ENCODE measurements at places on chromosomes 3 and 15.

GRCh38 chr15:66142285-66142684, 111.3 kb downstream of the MEGF11 start:
- no peak for DNase-seq

GRCh38 chr15:77416954-77417353, 3.0 kb downstream of the PEAK1 start:
- no peak for DNase-seq

DNA sequence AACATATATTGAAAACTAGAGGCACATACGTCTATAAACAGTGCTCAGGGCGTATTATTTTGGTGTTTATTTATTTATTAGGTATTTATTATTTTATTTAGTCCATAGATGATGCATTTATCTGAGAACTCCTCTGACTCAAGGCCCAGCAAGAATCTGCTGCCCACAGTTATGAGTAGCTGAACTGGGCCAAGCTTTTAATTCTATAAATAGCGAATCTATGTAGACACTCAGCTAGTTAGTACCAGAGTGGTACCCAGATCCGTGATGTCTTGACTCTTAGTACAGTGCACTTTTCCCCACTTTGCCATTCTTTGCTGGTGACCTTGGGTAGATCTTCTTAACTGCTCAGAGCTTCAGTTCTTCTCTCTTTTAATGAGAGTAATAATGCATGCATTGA, 370.4 kb upstream of the TPRG1 start:
- DNase-seq: no peak

GRCh38 chr15:87562203-87562602, 694.3 kb downstream of the NTRK3 start:
- DNase-seq: no peak

DNA sequence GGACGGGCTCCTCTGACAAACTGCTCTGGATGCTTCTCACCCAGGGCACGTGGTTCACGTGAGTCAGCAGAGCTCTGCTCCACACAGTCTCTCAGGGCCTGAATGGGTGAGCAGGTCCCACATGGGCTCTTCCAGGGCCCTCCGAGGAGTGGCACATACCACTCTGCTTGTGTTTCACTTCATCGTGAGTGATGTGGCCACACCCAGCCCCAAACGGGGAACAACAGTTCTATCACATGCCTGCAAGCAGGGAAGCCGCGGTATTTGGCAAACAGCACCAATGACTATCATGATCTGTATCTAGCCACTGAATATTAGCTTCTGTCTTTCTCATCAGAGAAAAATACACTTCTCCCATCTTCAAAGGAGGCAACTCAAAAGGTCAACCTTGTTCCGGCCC, 352.8 kb downstream of the GABRG3 start:
- no peak for DNase-seq

DNA sequence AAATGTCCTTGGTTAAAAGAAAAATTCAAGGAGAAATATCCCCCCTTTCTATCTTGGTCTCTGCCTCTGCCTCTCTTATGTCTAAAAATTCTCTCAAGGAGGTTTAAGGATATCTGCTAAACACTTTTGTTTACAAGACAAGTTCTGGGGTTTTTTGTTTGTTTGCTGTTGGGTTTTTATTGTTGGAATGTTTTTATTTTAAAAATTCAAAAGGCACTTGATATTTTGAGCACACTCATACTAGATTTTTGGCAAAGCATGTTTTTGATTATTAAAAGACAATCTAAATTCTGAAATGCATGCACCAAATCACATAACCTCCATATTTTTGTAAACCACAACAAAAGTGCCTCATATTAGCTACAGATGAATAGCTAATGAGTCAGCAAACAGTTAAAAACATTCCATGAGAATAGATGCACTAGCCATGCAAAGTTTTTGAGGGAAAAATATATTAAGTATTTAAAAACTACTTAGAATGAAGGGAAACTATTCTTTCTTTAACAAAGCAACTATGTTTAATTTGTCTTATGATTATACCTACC, 84.6 kb downstream of the ZBTB20 start:
- DNase-seq: no peak

DNA sequence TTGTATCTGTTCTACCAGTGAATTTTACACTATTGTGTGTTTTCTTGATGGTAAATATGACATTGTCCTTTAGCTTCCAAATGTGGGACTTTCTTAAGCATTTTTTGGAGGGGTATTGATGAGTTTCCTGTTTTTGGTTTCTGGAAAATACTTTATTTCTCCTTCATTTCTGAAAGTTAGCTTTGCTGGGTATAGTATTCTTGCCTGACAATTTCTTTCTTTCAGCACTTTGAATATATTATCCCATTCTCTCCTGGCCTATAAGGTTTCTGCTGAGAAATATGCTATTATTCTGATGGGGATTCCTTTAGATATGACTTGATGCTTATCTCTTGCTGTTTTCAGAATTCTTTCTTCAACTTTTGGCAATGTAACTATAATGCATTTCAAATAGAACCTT, 15.4 kb upstream of the ATP2C1 start:
- no peak for DNase-seq

DNA sequence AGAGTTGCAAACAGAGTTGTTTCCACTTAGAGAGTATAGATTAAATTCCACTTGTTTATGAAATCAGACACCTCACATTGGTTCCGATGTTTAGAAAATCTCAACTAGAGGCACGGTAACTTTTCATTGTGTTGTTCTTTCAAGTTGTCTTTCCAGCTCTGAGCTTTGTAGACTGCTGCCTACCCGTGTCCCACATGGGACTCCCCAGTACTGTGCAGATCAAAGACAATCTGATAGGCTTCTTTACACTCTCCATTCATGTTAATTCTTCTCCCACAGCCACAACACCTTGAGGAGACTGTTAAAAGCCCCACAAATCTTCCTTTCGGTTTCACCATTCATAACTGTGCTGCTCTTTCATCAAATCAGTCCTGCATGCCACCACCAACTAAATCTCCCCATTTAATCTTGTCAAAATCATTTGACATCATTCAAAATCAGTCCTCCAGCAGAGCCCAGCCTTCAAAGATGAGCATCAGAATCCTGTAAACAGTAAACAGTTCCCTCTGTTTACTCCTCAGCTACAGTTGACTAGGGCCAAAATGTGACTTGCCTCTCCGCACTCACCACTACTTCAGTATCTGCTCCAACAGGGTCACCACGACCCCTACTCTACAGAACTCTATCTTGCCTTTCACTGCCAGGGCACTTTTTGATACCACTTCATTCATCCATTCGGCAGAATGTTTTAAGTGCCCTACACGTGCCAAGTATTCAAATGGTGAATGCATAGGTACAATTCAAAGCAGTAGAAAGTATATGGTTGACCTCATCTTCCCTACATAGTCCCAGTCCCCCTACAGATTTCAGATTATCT, 8.3 kb downstream of the ANXA2 start:
- no peak for DNase-seq

- no peak for DNase-seq
Measured at GRCh38 chr15:33114374-33114717, 80.2 kb downstream of the FMN1 start.

DNA sequence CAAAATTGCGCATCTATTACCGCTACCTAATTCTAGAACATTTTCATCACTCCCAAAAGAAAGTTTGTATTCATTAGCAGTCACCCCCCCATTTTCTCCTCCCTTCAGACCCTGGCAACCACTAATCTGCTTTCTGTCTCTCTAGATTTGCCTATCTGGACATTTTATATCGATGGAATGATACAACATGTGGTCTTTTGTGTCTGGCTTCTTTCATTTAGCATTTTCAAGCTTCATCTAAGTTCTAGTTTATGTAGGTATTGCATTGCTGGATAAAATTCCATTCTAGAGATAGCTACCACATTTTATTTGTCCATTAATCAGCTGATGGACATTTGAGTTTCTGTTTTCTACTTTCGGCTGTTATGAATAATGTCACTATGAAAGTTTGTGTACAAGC, 38.4 kb downstream of the SLMAP start:
- DNase-seq: no peak

GRCh38 chr3:173730391-173730790, 332.8 kb downstream of the NLGN1 start:
- no peak for DNase-seq

- no peak for DNase-seq
Measured at GRCh38 chr3:152295344-152295743, 26.6 kb downstream of the MBNL1 start.

- no peak for DNase-seq
Measured at GRCh38 chr3:172134352-172134751, 95.0 kb downstream of the FNDC3B start.

GRCh38 chr15:64466408-64467141, 6.2 kb downstream of the ZNF609 start:
- no peak for DNase-seq

GRCh38 chr3:177733936-177734335, 536.7 kb upstream of the TBL1XR1 start:
- no peak for DNase-seq

DNA sequence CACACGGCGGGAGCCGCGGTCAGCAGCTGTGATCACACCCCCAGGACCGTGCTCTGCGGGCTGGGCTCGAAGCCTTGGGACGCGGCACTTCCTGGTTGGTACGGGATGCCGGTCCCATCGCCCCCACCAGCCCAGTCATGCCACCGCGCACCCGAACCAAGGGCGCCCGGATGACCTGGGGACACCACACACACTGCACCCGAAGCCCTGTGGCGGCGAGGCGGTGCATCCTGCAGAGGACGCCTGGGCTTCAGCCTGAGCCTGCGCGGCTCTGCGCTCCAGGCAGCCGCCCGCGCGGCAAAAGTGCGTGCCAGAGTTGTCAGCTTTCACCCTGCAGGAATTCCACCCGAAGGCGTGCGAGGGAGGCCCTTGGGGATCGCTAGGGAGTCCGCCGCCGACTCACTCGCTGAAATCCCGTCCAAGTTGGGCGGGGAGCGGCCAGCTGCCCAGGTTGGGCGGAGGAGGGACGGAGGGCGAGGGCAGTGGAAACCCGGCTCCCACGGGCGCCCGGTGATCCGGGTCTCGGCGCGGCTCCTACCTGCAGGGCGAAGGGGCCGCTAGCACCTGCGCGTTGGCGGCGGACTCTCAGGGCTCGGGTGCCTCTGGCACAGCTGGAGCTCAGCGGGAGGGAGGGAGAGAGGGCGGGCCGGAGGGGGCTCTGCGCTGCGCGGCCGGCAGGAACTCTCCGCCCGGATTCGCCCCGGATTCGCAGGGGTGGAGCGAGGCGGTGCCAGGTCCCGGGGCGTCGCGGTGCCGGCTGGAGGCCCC, at the start of gene PLD1:
Gene PLD1 (minus strand): TSS at position 623 of the 768 bp plus-strand sequence. CDS start 72,432 bp downstream, outside the sequence.
- peak; percentile 64 for DNase-seq

GRCh38 chr3:32307591-32307990, 69.1 kb downstream of the CMTM8 start:
- DNase-seq: no peak

- DNase-seq: no peak
Measured at GRCh38 chr3:168073842-168074605, 21.7 kb downstream of the GOLIM4 start.

- DNase-seq: no peak
Measured at GRCh38 chr3:194212845-194213331, 76.9 kb downstream of the HES1 start.

DNA sequence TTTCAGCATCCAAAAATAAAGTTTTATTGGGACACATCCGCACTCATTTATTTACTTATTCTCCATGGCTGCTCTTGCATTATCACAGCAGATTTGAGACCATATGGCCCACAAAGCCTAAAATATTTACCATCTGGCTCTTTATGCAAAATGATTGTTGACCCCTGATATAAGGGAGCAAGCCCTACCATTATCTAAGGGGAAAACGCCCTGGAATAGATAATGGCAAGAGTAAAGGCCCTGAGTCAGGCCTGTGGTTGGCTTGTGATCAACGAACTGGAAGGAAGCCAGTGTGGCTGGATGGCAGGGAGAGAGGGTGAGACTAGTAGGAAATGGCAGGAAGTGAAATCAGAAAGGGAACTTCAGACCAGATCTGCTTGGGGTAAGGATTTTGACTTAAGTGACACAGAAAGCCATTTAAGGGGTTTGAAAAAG, 24.6 kb upstream of the DMXL2 start:
- DNase-seq: no peak

DNA sequence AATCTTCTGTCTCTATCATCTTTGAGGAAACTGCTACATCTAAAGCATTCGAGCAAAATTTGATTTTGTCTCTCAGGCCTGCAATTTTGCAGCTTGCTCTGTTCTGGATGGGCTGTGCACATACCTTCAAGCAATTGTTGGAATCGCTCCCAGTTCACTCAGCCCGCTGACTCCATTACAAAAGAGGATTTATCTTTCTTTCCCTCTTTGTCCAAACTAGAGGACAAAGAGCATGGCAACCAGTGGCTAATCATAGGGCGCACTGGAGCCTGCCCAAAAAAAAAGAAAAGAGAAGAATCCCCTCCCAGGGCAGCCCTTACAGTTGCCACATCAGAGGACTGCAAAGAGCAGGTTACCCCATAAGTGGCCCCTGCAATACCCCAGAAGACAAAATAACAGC, 49.0 kb upstream of the DUT start:
- no peak for DNase-seq

DNA sequence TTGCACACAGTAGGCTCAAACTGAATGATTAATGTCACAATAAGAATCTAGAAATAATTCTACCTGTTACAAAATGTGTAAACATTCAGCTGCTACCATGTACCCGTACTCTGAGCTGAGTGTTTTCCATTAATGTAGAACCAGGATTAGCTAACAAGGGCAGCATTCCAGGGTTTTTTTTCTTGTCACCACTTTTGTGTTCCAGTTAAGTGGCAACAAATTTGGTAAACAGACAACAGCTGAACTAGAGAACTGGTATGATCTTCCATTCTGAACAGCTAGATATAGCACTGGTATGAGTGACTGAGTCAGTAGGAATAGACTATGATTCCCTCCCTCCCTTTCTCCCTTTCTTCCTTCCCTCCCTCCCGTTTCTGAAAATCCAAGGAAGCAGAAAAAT, 229.4 kb downstream of the CD47 start:
- DNase-seq: no peak

Data from glutamatergic neuron (in vitro differentiated cells).